ENCODE measurements at places on chromosomes 16 and 17.

DNA sequence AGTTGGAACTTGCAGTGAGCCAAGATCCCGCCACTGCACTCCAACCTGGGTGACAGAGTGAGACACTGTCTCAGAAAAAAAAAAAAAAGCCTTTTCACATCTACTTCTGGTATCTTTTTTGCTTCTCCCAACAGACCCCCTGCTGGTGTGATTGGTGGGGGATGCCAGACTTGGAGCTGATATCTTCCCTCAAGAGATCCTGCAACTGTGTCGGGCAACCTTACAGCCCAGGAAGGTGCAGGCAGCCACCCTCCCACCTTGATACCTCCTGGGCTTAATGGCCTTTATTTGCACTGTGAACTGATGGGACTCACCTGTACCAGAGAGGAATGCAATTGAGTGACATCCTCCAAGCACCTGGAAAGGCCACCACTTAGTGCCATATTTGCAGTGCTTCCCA lies 142.3 kb downstream of the RGS9 start:
- no peak for DNase-seq

- no peak for DNase-seq
Measured at GRCh38 chr16:90084215-90084950, 7.3 kb upstream of the PRDM7 start.

DNA sequence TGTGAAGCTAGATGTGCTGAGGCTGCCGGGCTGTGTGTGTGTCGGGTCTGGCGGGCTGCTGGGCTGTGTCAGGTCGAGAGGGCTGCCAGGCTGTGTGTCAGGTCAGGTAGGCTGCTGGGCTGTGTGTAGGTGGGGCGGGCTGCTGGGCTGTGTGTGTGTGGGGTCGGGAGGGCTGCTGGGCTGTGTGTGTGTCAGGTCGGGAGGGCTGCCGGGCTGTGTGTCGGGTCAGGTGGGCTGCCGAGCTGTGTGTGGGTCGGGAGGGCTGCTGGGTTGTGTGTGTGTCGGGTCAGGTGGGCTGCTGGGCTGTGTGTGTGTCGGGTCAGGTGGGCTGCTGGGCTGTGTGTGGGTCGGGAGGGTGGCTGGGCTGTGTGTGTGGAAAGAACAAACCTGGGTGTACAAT lies 8.6 kb downstream of the WDR45B start:
- DNase-seq, result no peak

DNA sequence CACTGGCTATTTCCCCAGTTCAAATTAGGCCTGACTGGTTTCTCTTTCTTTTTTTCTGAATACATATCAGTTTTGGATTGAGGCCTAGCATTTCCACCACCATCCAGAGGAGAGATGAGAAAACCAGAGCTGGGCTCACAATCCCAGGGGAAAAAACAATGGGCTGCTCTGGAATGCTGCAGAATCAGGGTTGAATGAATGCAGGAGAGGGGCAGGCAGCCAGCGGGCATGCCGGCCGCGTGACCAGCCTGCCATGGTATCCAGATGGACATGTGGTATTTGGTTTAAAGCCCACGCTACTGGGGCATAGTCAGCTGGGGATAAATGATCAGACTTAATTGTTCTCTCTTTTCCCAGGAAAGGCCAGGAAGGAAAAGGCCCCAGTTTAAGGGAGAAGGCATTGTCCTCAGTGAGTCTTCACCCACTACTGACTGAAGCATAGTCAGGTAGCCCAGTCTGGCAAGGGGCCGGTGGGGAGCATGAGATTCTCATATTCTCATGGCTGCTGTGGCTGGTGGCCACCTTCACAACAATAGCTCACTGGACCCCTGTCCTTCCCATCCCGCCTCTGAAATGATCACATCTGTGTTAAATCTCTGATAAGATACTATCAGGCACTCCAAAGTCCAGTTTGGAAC lies 38.7 kb upstream of the RHOT1 start:
- no peak for DNase-seq
